ENCODE measurements at places on chromosomes 1 and 21.

DNA sequence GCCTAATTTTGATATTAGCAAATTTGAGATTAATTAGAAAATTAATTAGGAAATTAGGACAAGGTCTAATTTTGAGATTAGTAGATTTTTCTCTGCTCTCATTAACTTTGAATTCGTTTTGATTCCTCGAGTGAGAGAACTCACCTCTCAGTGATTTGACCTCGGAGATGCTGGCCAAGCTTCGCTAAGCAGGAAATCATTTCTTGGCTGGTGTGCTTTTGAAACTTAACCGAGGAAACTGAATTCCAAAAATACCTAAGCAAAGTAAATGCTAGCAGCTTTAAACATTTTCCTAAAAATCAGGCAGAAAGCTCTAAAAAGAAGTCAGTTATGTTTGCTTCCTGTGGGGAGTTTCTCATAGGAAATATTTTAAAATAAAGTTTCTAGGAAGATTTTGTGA is 34.9 kb downstream of the CDC14A start:
- DNase-seq, result no peak

GRCh38 chr1:226638608-226639007 is 90.0 kb downstream of the STUM start:
- no peak for DNase-seq

DNA sequence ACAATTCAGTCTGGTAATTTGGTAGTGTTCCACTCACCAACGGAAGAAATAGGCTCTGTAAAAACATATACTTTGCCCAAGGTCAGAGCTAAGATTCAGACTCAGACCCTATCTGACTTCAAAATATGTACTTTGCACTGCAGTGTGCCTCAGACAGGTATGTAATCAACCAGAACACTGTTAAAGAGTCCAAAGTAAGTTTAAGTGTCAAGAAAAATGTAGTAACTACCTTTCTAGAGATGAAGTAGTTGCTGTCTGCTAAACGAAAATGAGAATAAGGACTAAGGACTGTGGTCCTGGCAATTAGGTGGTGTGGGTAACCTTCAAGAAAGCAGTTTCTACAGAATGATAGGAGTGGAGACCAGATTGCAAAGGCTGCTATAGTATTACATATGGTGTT is 61.1 kb downstream of the RPAP2 start:
- DNase-seq, result no peak

- no peak for DNase-seq
Measured at GRCh38 chr1:27770293-27770830, 2.7 kb upstream of the STX12 start.

- DNase-seq, result no peak
Measured at GRCh38 chr1:30874176-30874575, 34.4 kb downstream of the SDC3 start.

- DNase-seq, result no peak
Measured at GRCh38 chr1:17775796-17776195, 20.7 kb downstream of the ACTL8 start.

GRCh38 chr1:243930822-243931671 is 81.0 kb upstream of the AKT3 start:
- no peak for DNase-seq

GRCh38 chr1:58968360-58968952 is 184.6 kb upstream of the JUN start:
- peak; percentile 33 for DNase-seq

DNA sequence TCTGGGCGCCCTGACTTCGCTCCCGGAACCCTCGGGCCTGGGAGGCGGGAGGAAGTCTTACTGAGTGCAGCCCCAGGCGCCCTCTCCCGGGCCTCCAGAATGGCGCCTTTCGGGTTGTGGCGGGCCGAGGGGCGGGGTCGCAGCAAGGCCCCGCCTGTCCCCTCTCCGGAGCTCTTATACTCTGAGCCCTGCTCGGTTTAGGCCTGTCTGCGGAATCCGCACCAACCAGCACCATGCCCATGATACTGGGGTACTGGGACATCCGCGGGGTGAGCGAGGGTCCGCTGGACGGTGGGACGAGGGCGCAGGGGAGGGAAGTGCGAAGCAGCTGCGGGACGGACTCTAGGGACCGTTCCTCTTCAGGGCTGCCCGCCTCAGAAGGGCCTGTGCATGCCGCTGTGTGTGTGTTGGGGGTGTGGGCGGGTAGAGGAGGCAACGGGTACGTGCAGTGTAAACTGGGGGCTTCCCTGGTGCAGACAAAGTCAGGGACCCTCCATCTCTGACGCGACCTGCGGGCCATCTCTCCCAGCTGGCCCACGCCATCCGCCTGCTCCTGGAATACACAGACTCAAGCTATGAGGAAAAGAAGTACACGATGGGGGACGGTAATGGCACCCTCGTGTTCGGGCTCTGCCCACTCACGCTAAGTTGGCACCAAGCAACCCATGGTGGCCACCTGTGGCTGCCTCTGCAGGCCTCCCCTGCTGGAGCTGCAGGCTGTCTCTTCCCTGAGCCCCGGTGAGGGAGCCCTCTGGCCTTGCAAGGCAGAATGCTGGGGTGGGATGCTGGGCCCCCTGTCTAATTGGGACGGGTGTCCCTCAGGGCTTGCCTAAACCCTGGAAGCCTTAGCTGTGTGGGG is at the start of gene GSTM1:
Gene GSTM1 (plus strand): TSS at position 177 of the 859 bp plus-strand sequence. CDS start 57 bp downstream, at position 234.
- no peak for DNase-seq

- DNase-seq, result no peak
Measured at GRCh38 chr1:198919667-198920398, 281.0 kb downstream of the PTPRC start.
